ENCODE measurements at places on chromosomes 7 and 10. TPM values are rescaled to one million over a fixed set of nuclear protein-coding genes. Genes with fewer than 3 reads are reported as not detected.

HOGA1 gene
- 28.8 TPM for total RNA-seq

NEBL gene
- total RNA-seq, result 21.2 TPM

ATE1 gene
- 31.0 TPM for total RNA-seq

ZFAND4 gene
- total RNA-seq, result 17.4 TPM
